Left colon (tissue), 2 donors: ENCODE measurements at places on chromosomes 7 and 10. TPM values are rescaled to one million over a fixed set of nuclear protein-coding genes. Genes with fewer than 3 reads are reported as not detected.

DNA sequence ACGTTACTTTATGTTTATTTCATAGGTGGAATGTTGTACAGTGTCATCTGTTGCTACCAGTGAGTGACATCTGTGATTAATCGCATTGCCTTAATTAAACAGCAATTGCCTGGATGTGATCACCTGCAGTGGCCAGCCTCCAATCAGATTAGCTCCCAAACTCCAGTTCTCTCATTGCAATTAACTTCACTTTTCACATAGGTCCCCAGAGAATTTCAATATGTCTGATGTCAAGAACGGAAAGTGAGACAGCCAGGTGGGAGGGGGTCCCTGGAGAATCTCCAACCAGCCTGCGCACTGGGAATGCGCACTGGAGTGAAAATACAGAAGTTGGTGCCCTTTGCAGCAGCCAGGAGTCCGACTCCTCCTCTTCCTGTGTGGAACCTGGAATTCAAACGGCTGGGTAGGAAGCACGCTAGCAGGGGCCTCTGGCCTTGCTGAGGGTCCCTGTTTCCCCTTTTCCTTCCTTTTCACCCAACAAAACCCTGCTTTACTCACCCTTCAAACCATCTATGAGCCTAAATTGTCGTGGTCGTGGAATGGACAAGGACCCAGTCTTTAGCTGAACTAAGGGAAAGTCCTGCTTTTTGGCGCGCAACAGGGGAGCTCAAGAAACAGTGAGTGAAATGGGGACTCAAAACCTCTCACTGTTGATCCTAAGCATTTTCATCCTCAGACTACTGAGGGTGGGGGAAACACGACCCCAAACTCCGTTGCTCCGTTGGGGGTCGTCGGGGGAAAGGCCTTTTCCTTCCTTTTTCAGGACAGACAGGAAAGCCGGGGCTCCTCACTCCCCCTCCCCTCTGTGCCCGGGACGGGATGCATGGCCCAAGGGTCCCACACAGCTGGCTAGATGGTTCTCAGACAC is 1355.5 kb upstream of the LRRTM3 start:
- DNase-seq = peak; percentile 43

DNA sequence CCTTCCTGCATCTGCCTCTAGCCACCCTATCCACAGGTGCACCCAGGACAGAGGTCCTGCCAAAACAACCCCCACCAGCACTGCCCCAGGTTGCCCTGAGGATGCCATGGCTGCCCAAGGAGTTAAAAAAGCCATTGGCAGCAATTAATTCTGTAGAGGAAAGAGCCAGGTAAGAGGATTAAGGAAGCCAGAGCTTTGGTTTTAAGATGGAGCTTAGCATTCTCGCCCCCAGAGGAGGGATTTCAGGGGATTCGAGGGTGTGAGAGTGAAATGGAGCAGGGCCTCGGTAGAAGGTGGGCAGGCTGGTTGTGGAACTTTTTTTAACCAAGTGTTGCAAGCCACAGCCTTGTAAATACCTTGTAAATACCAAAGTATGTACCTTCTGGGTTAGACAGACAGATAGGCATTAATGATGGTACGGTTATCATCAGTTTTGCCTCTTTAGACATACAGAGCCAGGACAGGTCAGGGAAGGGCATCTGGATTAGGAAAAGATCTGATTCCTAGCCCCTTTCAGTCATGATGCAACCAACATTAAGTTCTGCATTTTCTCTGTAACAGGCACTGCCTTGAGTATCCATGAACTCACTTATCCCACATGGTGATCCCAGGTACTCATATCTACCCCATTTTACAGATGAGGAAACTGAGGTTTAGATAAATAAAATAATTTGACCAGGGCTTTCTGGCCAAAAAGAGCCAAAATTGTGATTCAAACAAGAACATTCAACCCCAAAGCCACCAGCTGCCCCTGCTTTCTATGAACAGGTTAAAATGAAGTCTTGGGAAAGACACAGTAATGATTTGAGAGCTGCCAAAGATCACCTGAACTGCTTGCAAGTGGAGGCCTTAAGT is 120.7 kb upstream of the PPIF start:
- DNase-seq = no peak

DNA sequence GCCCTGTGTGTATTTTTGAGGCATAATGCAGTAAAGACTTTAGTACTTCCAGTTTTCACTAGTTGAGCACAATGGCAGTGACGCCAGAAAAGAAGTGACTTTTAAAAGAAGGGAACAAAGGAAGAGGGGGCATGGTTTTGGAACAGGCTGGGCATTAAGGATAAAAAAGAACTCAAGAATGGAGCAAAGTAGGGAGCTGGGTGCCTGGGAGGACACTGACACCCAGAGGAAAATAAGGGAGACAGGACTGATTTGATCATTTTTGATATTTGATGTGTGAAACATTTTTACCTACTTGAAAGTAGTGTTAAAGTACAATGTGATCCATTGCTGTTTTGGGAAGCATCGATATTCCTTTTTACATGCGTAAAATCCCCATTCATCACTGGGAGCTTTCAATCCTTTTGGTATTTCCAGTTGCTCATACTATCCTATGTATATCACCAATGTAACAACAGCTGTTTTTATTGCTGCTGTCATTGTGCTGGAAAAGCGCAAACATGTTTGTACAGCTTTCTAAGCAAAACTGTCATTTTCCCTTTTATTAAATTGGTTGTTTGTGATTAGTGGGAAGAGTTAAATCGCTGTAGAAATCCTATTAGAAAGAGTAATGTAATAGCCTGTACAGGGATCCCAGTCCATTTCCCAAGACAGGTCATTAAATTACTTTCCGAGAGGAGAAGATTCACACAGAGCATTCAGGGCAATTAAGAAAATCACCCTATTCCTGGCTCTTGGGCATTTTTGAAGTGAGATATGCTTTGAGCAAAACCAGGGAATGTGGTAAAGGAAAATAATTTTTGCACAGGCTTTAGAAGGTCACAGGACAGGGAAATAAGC is 85.2 kb downstream of the ADAM12 start:
- DNase-seq = no peak

GRCh38 chr10:22927661-22928403 is at the start of gene ARMC3:
ARMC3 (plus strand) TSS chr10:22928053; CDS start chr10:22931997, 3,944 bp downstream.
- DNase-seq = peak; percentile 25

GRCh38 chr7:41189866-41190265 is 513.0 kb downstream of the INHBA start:
- DNase-seq = no peak

GRCh38 chr10:119298810-119299209 is 91.4 kb downstream of the GRK5 start:
- DNase-seq = no peak

DNA sequence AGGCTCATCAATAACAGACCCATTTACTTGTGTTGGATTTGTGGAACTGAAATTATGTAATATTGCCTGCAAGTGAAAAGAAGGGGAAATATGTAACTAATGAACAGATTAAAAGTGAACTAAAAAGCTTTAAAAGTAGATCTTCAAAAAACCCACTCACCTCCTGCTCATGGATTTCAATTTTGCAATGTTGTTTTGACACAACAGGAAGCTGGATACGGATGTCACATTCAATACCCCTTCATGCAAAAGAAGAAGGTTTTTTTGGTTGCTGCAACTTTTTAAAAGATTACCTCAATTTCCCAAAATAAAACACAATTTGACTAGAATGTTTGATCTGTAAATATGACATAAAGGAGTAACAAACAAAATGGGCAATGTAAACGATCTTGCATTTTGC is 3.3 kb downstream of the MKI67 start:
- DNase-seq = no peak

- DNase-seq = no peak
These were observed 33.7 kb upstream of the DPYSL4 start for GRCh38 chr10:132152896-132153580.

GRCh38 chr10:119020627-119020946 is 8.9 kb upstream of the NANOS1 start:
- DNase-seq = no peak

DNA sequence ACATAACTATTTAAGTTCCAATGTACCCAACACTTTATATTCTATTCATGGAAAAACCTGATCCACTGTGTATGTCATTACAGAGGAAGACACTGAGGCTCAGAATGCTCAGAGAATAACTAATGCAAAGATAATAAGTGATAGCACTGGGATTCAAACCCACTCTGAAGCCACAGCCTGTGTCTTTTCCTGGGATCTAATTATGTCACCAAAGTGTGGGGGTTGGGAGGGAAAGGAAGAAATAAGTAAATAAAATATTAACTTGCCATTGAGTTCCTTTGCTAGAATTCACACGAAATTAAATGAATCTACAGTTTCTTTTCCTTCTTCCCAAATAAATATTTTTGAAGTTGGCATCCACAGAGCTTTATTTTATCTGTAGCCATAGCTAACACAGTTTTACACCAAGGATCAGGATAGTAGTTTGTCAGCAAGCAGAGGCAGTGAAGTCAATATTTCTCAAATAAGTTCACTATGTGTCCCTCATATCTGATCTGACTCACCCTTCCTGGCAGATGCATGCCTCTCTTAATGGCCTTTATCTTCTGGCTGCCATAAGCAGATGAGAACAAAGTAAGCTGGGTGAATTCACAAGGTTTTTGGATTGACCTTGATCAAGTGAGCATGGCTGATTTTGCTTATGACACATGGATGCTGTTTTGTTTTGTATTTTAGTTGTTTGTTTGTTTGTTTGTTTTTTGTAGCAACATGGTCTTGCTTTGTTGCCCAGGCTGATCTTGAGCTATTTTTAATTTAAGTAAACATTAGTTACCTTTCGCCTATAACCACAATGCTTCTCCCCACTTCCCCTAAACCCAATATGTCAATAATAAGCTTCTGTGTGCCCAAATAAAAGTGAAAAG is 6.3 kb downstream of the RAPGEF5 start:
- DNase-seq = no peak

DNA sequence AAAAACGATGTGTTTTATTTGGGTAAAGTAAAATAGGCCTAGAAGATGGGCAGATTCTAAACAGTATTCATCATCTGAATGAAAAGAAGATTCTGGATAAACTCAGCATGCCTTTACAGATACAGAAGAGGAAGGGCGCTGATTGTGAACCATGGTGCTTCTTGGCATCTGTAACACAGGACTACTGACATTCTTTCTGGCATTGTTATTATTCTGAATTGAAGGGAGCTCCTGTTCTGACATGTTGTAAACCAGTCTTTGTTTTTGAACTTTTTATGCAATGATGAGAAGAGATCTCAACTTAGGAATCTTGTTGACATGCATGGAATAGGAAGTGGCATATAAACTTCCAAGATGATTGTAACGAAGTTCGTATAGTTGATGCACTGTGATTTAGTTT is 13.5 kb downstream of the RPA3 start:
- no peak for DNase-seq

DNA sequence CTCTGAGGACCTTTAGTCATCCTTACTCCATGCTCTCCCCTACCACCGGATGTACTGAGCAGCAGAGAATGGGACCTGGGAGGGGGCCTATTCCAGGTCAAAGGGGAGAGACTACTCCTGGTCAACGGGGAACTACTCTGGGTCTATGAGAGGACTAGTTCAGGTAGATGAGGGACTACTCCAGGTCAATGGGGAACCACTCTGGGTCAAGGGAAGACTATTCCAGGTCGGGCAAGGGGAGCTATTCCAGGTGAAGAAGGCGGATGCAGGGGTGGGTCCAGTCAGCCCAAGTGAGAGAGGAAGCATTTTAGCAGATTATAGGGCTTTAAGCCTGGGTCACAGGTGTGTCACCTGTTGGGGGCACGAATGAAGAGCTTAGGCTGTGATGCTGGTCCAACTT is 35.4 kb downstream of the CCM2 start:
- DNase-seq = no peak

- DNase-seq = no peak
These were observed 124.2 kb upstream of the PDLIM1 start for GRCh38 chr10:95414844-95415485.

DNA sequence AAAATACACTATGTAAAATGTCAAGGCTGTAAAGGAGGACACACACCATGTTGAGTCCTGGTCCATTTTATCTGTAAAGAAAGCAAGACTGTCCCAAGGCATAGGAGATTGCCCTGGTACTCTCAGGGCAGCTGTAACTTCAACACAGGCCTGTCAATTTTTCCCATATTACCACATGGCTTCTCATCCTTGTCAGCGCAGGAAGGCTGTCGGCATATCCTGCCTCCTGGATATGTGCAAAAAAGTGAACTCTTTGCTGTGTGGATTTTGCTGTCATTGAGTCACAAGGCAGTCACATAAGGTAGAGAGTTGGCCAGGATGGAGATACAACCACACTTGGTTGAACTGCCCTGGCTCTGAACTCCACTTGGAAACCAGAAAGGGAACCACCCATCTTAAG is 8.7 kb downstream of the DUSP5 start:
- no peak for DNase-seq

DNA sequence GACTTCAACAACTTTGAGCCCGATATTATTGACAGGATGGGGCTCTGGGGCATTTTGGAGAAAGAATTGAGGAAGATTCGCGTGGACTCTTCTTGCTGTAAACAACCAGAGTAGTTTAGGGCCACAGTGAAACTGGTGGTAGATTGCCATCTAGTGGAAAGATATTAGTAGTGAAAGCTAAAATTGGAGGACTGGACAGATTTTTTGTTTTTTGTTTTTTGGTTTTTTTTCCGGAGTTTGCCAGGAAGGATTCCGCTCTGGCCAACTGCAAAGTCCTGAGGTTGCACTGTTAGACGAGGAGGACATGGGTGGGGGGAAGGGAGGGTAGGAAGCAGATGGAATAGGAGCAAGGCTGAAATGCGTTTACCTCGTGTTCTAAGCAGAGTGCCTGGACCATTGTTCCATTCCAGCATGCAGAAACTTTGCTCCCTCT is 11.7 kb downstream of the NOBOX start:
- no peak for DNase-seq

DNA sequence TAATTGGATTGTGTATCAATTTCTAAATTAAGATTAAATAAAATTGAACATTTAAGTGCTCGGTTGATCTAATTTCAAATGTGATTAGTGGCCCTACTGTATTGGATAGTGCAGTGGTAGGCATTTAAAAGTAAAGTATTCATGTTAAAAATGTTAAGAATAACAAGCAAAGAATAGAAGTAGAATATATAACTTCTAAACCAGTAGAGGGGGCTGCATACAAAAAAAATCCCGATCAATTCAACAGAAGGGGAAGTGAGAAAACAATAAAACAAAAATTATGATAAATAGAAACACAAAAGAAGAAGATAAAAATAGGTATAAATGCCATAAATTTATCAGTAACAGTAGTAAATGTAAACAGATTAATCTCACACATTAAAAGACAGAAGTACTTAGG is 24.9 kb upstream of the WDFY4 start:
- DNase-seq = no peak

GRCh38 chr10:52308251-52309031 is 5.6 kb upstream of the DKK1 start:
- peak; percentile 38 for DNase-seq

- no peak for DNase-seq
These were observed 52.5 kb upstream of the NRP1 start for GRCh38 chr10:33386926-33387325.

The MSMB gene
- not detected for total RNA-seq

The HHEX gene
- 2.5 TPM for total RNA-seq

The FRMPD2 gene
- total RNA-seq = 0.36 TPM

The ATAD1 gene
- total RNA-seq = 51.0 TPM

The DPYSL4 gene
- total RNA-seq = 0.45 TPM

The MAGI2 gene
- 1.4 TPM for total RNA-seq

The NME8 gene
- not detected for total RNA-seq

The SLC16A12 gene
- total RNA-seq = 0.78 TPM

The EN2 gene
- not detected for total RNA-seq

The KAZALD1 gene
- total RNA-seq = 21.0 TPM

The IFIT3 gene
- total RNA-seq = 10.3 TPM

The ATP6V0E2 gene
- total RNA-seq = 14.1 TPM
